ENCODE measurements at places on chromosomes 1 and 21. TPM values are rescaled to one million over a fixed set of nuclear protein-coding genes. Genes with fewer than 3 reads are reported as not detected.

Gene CFHR5
- total RNA-seq: not detected

Gene RGS18
- total RNA-seq: not detected

Gene NOS1AP
- not detected for total RNA-seq

Gene KRTAP7-1
- not detected for total RNA-seq

Gene DNALI1
- not detected for total RNA-seq

Gene ZNF670
- total RNA-seq: 2.9 TPM

- H3K27ac ChIP-seq: no peak overlapping the region
- H3K4me1 ChIP-seq: no peaks in the 10 kb centered on the region
These were observed 4.2 kb downstream of the OR2T1 start for GRCh38 chr1:248406721-248407692.

GRCh38 chr1:166905136-166905535 is 29.1 kb upstream of the TADA1 start:
- no peaks in the 10 kb centered on the region for H3K36me3 ChIP-seq
- no peak for DNase-seq
- H3K27ac ChIP-seq: no peak overlapping the region
- peaks cover 29% of the 10 kb centered on the region for H3K4me1 ChIP-seq
- H3K27me3 ChIP-seq: peaks cover 4% of the 10 kb centered on the region

DNA sequence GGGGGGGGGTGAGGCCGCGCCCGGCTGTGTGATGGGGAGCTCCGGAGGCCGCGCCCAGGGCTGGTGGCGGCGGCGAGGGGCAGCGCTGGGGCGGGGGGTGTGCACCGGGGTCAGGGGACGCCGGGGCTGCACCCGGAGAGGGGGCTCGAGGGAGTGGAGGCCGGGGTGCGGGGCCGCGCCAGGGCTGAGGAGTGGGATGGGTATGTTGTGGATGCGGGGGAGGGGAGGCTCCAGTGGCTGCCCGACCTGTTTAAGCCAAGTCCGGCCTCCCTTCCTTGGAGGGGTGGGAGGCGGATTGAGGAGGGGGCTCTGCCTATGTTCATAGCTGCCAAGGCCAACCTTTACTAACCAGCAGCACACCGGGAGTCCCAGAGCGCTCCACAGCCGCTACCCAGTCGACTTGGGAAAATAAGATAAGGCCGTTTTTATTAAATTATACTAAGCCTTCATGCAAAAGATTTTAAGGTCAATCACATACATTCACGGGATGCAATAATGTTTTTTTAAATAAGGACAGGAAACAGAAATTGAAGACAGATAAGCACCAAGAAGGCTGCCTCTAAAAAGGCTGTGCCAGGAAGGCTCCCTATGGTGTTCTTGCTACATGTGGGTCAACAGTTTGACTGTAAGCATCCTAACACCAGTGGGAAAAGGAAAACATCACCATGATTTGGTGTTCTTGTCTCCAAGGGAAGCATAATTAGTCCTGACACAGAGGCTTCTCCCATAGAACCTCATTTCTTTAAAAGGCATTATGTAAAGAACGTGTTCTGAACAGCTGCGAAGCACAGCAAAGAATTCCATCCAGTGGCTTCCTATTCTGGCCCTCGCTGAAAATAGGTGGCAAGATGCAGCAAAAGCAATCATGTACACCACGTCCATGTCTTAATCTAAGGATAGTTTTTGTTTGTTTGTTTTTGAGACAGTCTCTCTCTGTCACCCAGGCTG is 626 bp upstream of the HLCS start:
- peaks cover 13% of the 10 kb centered on the region for H3K36me3 ChIP-seq
- H3K4me3 ChIP-seq: peak overlapping the region; percentile 78
- peaks cover 3% of the 10 kb centered on the region for H3K27me3 ChIP-seq
- DNase-seq: no peak
- H3K27ac ChIP-seq: peak overlapping the region; percentile 55

- no peaks in the 10 kb centered on the region for H3K27me3 ChIP-seq
- no peaks in the 10 kb centered on the region for H3K4me1 ChIP-seq
- no peaks in the 10 kb centered on the region for H3K36me3 ChIP-seq
- H3K4me3 ChIP-seq: no peak overlapping the region
These were observed 99.1 kb downstream of the PLA2G4A start for GRCh38 chr1:186927884-186928283.

GRCh38 chr1:206062464-206062863 is 9.5 kb downstream of the RHEX start:
- no peak for DNase-seq
- peaks cover 11% of the 10 kb centered on the region for H3K4me1 ChIP-seq
- no peaks in the 10 kb centered on the region for H3K36me3 ChIP-seq
- H3K27me3 ChIP-seq: peaks cover 42% of the 10 kb centered on the region

DNA sequence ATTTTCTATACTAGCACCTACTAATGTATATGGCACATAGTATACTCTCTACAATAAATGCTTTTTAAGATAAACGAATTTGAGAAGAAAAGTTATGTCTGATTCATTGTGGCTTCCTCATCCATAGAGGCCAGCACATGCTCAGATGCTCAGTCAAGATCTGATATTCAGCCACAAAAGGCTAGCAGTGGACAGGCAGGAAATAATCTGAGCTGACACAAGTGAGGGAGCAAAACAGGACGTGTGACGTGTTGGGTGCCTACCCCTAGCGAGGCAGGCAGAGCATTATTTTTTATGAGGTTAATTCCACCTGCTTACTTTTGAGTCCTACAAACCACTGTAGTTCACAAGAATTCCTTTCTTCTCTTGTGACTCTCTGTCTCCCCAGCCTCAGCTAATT is 550.9 kb downstream of the SMYD3 start:
- H3K4me3 ChIP-seq: no peak overlapping the region
- no peaks in the 10 kb centered on the region for H3K27me3 ChIP-seq
- no peak for DNase-seq
- H3K4me1 ChIP-seq: peaks cover 31% of the 10 kb centered on the region

GRCh38 chr1:180136968-180137356 is 17.7 kb upstream of the QSOX1 start:
- H3K27ac ChIP-seq: no peak overlapping the region
- H3K36me3 ChIP-seq: no peaks in the 10 kb centered on the region
- DNase-seq: no peak
- no peak overlapping the region for H3K4me3 ChIP-seq
- peaks cover 27% of the 10 kb centered on the region for H3K27me3 ChIP-seq

GRCh38 chr21:32463889-32464300 is 51.4 kb downstream of the EVA1C start:
- no peak overlapping the region for H3K4me3 ChIP-seq
- no peaks in the 10 kb centered on the region for H3K4me1 ChIP-seq
- no peak overlapping the region for H3K27ac ChIP-seq
- no peak for DNase-seq
- no peaks in the 10 kb centered on the region for H3K27me3 ChIP-seq

DNA sequence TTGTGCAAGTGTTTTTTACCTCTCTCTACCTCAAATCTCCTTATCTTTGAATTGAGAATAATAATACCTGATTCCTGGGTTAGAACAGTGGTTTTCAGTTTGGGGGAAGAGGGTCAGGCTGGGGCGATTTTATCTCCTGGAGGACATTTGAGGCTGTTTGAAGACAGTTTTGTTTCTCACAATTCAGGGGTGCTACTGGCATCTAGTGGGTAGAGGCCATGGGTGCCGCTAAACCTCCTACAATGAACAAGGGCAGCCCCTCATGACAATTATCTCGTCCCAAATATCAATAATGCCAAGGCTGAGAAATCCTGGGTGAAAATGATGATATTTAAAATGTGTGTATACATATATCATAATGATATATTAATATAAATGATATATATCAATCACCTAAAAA is 139.1 kb upstream of the USH2A start:
- no peaks in the 10 kb centered on the region for H3K27me3 ChIP-seq
- H3K4me3 ChIP-seq: no peak overlapping the region
- H3K36me3 ChIP-seq: no peaks in the 10 kb centered on the region
- no peak overlapping the region for H3K27ac ChIP-seq
- H3K4me1 ChIP-seq: no peaks in the 10 kb centered on the region
- no peak for DNase-seq

- no peak overlapping the region for H3K4me3 ChIP-seq
- no peaks in the 10 kb centered on the region for H3K27me3 ChIP-seq
- no peak for DNase-seq
- no peaks in the 10 kb centered on the region for H3K36me3 ChIP-seq
These were observed 29.6 kb downstream of the RGL1 start for GRCh38 chr1:183834568-183834967.

DNA sequence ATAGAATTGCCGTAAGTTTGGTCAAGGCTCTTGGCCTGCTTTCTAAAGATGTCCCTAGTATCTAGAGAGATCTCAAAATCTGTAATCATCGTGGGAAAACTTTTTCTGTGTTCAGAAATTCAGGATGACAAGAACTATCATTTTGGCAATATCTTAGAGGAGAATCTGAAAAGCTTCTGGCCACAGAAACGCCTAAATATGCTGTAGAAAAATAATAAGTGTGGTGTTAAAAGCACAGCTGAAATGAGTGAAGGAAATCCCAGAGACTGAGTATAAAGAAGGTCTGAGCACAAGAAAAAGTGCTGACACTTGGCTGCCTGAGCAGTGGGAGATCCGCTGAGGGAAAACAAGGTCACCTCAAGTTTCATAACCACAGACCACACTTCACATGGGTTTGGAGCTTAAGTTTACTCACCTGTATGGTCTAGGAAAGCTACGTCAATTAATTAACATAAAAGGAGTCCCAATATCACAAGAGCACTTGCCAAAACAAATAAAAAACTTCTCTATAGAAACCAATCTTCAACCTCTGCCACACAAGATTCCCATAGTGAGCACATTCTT is 235.2 kb upstream of the IRF2BP2 start:
- H3K4me3 ChIP-seq: peak overlapping the region; percentile 60
- H3K4me1 ChIP-seq: peaks cover 100% of the 10 kb centered on the region
- H3K36me3 ChIP-seq: peaks cover 8% of the 10 kb centered on the region
- peaks cover 3% of the 10 kb centered on the region for H3K27me3 ChIP-seq
- peak overlapping the region; percentile 90 for H3K27ac ChIP-seq

DNA sequence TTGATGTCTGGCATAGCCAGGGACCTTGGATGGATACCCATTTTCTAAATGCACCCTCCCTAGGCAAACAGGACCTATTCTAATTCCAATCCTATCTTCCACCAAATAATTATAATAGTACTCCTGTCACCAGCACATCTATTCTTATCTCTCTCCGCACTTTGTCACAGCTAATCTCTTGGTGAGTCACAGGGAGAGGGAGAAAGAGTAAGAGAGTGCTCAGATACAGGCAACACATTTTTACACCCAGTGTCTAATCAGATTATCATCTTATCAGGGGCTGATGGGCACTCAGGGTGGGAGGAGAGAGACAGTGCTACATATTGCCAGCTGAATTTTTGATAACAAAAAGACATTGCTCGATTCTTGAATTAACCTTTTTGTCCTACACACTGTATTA is 275.0 kb upstream of the BEND5 start:
- H3K27ac ChIP-seq: no peak overlapping the region
- no peaks in the 10 kb centered on the region for H3K36me3 ChIP-seq
- no peak overlapping the region for H3K4me3 ChIP-seq
- DNase-seq: no peak
- no peaks in the 10 kb centered on the region for H3K4me1 ChIP-seq

DNA sequence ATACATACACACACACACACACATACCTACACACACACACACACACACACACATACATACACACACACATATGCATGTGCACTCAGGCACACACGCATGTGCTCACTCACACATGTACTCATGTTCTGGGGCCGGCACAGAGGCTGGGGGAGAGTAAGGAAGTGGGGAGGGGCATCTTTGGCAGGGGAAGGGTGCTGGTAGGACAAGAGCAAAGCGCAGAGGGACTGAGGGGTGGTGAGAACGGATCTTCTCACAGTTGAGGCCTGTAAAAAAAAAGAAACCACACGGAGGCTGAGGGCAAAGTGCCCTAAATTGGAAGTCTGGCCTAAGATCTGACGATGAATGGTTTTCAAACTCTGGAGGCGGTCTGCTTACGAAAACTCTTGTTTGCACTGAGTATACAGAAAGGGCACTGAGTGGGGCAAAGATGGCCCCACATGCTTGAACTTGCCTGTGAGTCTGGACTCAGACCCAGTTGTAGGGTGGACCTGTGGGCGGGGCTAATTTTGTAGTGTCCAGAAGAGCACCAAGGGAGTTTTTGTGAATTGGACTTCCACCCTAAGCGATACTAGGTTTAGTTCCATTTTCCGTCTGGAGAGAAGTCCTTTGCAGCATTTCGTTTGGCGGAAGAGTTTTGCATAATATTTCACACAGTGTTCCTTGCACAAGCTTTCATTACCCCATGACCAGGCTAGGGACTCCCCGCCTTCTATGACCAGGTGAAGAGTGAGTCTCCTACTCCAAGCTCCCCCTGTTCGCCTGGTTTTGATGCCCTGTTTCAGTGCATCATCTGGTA is 79.3 kb upstream of the LYST start:
- DNase-seq: no peak
- no peak overlapping the region for H3K4me3 ChIP-seq
- peaks cover 13% of the 10 kb centered on the region for H3K27me3 ChIP-seq
- H3K36me3 ChIP-seq: no peaks in the 10 kb centered on the region

- H3K4me3 ChIP-seq: no peak overlapping the region
- H3K4me1 ChIP-seq: peaks cover 59% of the 10 kb centered on the region
- H3K36me3 ChIP-seq: peaks cover 7% of the 10 kb centered on the region
- peaks cover 2% of the 10 kb centered on the region for H3K27me3 ChIP-seq
These were observed 226.9 kb upstream of the IRF2BP2 start for GRCh38 chr1:234836776-234837357.

GRCh38 chr1:1926886-1927660 is 8.0 kb upstream of the TMEM52 start:
- DNase-seq: no peak
- no peaks in the 10 kb centered on the region for H3K36me3 ChIP-seq
- no peaks in the 10 kb centered on the region for H3K4me1 ChIP-seq
- H3K4me3 ChIP-seq: no peak overlapping the region

GRCh38 chr1:5394111-5394510 is 598.1 kb downstream of the NPHP4 start:
- H3K27me3 ChIP-seq: peaks cover 14% of the 10 kb centered on the region
- no peak overlapping the region for H3K27ac ChIP-seq
- no peak overlapping the region for H3K4me3 ChIP-seq
- peaks cover 6% of the 10 kb centered on the region for H3K4me1 ChIP-seq
- H3K36me3 ChIP-seq: peaks cover 1% of the 10 kb centered on the region
- DNase-seq: no peak

DNA sequence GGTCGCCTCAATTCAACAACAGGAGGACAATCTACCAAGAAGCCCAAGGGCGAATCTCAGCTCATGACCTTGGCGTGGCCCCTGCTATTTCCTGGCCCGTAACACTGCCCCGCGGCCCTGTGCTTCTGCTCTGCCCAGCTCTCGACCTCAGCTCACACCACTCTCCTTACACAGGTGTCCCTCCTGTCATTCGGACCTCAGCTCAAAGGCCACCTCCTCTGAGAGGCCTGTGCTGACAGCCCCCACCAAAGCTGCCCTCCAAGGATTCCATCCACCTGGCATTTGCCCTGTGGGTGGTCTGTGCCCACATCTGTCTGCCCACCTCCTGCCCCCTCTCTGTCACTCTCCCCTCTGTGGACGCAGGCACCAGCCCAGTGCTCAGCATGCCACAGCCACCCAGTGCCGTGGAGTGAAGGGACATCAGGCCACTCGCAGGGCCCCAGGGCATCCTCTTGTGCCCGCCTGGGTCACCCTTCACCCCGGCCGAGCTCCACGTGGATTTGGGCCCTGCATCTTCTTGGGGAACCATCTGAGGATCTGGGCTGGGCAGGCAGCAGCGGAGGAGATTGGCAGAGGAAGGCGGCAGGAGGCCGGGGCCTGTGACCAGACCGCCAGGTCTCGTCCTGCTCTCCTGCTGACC is 70.3 kb downstream of the DHRS3 start:
- H3K4me3 ChIP-seq: no peak overlapping the region
- peaks cover 2% of the 10 kb centered on the region for H3K27me3 ChIP-seq
- H3K36me3 ChIP-seq: no peaks in the 10 kb centered on the region
- DNase-seq: no peak
- no peaks in the 10 kb centered on the region for H3K4me1 ChIP-seq

All from activated T-helper 1 cell treated with anti-CD3 and anti-CD28 coated beads, Interleukin-12 subunit alpha, Interleukin-12 subunit beta, Interleukin-2, Interleukin-4 antibody, amounts not matched to agents 30 ng/mL and 10 ng/mL and 1 ng/mL, durations not matched to agents 14 hours and 24 hours and 36 hours (primary cell).